Choroid plexus epithelial cell (primary cell): ENCODE measurements at places on chromosomes 1 and 21.

- no peak for DNase-seq
These were observed 474.3 kb upstream of the CAMK1G start for GRCh38 chr1:209109001-209109785.

- no peak for DNase-seq
These were observed 192.1 kb downstream of the DUSP10 start for GRCh38 chr1:221549815-221550214.

DNA sequence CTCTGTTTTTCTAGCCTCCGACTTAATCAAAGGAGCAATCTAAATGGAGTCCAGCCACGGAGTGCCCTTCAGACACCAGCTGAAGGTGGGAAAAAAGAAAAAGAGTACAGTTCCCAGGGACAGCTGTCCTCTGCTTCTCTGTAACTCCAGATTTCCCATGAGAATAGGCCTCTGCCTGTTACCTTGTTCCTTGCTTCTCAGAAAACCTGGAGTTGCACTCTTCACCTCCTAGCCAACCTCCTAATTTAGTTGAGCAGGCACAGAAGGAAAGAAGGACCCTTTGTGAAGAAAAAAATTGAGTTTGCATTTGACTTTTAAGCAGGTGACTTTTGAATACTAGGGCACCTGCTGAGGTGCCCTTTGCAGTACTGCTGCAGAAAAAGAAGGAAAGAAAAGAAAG lies 8.3 kb downstream of the BARHL2 start:
- DNase-seq = no peak

DNA sequence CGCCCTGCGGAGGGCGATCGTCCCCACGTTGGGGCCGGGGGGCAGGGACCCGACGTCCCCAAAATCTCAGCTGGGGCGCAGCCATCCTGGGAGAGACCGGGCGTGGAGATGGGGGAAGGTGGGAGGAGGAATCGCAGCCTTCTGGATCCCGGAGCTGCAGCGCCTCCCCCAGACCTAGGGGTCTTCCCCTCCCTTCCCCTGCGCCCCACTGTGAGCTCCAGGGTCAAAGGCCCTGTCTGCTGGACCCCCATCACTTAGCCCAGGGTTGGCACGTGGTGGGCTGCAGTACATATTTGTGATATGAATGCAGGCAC lies 90.2 kb upstream of the VAMP3 start:
- DNase-seq = no peak

DNA sequence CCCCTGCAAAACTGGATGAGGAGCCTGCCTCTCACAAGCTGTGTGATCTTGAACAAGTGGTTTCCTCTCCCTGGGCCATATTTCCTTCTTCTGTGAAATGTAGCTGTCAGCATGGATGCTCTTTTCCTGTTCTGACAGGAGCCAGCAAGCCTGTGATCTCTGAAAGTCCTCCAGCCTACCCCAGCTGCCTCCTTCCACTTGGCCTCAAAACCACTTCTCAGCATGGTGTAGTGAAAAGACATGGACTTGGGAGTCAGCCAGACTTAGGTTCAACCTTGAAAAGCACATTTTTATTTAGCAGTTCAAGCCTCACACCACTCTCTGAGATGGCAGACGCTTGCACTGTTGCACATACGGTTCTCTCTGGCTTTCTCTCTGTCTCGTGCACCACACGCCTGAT lies 292.9 kb upstream of the DUSP10 start:
- DNase-seq = peak; percentile 97

- peak; percentile 78 for DNase-seq
These were observed 147.2 kb downstream of the RASAL2 start for GRCh38 chr1:178241057-178241456.
